ENCODE measurements at places on chromosomes 13 and 19.

- DNase-seq: no peak
Observed at GRCh38 chr13:101575581-101575980, 123.1 kb downstream of the ITGBL1 start.

- DNase-seq: no peak
Observed at GRCh38 chr13:42394361-42394708, 122.4 kb downstream of the AKAP11 start.

DNA sequence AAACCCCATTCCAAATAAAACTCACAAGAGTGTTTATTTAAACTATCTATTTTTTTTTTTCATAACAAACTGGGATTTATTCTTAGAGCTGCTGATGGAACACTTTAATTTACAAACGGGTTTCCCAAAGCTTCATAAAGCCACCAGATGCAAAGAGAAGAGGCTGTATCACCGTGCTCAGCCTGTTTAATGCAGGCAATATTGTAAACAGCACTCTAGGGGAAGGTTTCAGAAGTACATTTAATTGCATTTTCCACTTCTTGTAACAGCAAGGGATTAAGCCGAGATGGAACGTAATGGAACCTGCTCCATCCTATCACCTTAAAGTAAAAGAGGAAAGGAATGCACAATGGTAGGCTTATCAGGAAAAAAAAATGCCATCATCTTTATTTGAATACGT lies 550.6 kb upstream of the ARGLU1 start:
- DNase-seq: no peak

GRCh38 chr13:113166266-113166665 lies 7.8 kb downstream of the PROZ start:
- DNase-seq: no peak

DNA sequence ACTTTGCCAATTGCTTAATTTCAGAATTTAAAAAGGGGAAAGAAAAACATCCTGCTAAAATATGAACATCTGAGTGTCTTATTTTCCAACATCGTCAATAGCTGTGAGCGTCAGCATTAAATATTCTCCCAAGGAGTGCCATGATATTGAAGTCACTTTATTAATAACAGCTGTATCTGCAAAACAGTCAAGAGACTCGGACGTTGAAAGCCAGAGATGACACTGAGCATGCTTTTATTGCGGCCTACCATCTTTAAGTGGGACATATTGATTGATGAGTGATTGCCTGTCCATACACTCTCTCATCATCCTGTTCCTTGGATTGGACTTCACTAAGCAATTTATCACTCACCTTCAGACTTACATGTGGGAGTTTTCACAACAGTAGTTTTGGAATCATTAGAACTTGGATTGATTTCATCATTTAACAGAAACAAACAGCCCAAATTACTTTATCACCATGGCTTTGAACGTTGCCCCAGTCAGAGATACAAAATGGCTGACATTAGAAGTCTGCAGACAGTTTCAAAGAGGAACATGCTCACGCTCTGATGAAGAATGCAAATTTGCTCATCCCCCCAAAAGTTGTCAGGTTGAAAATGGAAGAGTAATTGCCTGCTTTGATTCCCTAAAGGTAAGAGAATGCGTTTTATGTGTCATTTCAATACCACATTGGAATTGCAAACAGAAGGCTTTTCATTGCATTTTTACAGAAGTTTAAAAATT lies 53.8 kb downstream of the MBNL2 start:
- no peak for DNase-seq

- DNase-seq: no peak
Observed at GRCh38 chr19:30743011-30743410, 370.8 kb downstream of the ZNF536 start.

- no peak for DNase-seq
Observed at GRCh38 chr13:87356314-87356713, 314.9 kb upstream of the SLITRK5 start.

- no peak for DNase-seq
Observed at GRCh38 chr19:18985257-18985656, 44.2 kb upstream of the HOMER3 start.

DNA sequence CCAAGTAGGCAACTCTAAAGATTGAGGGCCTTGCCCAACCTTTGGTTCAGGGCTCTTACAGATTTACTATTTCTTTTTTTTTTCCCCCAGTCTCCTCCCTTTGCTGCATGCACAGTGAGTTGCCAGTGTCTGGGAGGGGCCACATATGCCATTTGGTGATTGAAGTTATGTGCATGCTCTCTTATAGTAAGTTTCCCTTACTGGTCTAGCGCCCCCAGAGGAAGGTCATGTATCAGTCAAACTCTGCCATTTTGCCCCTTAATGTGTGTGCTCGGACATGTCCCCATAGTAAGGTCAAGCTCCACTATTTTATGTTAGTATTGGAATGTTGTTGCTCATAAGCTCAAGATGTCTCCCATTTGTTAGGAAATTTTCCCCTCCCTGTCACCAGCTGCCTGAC lies 1138.0 kb upstream of the SLC10A2 start:
- DNase-seq: no peak

DNA sequence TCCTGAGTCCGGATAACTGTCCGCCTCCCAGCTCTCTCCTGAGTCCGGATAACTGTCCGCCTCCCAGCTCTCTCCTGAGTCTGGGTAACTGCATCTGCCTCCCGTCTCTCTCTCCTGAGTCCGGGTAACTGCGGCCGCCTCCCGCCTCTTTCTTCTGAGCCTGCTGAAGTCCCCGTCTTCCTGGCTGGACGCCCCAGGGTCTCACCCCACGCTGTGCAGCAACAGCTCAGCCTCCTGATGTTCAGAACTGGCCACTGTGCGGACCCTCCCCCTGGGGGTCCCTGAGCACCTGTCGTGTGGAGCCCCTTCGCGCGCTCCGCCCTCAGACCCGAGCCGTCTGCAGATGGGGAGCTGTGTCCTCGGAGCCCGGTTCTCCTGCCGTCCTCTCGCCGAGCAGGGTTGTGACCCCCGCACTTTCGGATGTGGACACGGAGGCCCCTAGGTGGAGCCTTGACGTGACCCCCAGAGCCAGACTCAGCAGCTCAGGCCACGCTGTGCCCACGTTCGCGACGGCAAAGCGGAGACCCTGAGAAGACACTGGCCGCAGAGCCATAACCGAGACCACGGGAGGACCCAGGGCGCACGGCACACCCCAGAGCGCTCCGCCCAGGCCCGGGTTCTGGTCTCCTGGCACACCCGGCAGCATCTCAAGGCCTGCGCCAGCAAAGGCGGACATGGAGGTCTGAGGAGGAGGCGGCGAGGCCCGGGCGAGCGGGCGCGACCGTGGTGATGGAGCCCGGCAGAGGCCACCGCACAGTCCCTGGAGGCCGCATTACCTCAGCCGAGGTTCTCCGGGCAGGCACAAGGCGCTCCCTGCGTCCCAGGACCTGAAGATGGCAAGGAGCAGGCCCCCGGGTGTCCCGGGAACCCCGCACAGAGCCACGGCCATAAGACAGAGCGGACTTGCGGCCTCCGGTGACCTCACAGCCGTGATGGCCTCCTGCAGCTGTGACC lies 15.9 kb downstream of the SBNO2 start:
- DNase-seq: no peak

- DNase-seq: no peak
Observed at GRCh38 chr19:18972301-18972811, 31.3 kb upstream of the HOMER3 start.

DNA sequence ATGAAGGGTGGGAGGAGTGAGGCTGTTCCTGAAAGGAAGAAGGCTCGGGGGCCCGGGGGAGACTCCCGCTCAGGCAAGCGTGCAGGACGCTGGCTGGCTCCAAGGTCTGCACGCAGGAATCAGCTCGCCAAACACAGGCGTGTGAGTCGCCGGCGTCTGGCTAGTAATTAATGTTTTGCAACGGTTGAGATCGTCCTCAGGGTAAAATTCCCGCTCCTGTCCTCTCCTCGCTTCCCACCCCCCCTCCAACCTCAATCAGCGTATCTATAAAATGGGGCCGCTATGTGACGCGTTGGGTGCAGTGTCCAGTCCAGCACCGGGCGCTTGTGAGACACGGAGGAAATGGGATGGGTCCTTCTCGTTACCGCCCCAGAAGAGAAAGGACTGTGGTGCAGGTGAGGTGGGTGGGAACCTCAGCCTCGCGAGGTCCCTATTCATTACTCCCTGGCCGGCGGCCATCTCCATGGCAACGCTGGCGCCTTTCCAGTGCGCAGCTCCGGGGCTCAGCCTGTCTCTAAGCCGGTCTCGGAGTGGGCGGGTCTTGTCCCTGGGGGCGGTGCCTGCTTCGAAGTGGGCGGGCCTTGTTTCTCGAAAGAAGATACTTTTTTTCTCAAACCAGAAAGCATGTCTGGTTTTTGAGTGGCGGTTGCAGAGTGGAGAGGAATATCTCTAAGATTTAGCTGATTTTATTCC lies 6.5 kb upstream of the ZNF579 start:
- DNase-seq: peak; percentile 69

- DNase-seq: peak; percentile 70
Observed at GRCh38 chr13:20924758-20925394, 22.3 kb upstream of the XPO4 start.

- DNase-seq: no peak
Observed at GRCh38 chr19:5707576-5708575, 12.1 kb downstream of the LONP1 start.

DNA sequence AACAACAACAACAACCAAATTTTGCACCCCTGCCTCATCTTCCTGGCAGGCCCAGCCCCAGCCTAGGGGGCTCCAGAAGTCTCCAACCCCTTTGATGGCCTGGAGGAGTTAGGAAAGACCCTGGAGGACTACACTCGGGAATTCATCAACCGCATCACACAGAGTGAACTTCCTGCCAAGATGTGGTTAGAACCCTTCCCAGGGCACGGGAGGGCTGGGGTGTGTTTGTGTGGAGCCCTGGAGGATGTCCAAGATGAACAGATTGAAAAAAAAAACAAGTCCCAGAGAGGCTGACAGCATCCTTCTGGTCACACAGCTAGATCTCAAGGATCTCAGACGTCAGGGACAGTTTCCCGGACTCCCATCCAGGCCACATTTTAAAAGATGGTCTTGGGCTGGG lies 13.3 kb downstream of the APOC1 start:
- DNase-seq: no peak

- no peak for DNase-seq
Observed at GRCh38 chr13:75400775-75401174, 81.2 kb downstream of the TBC1D4 start.

- DNase-seq: no peak
Observed at GRCh38 chr19:42471554-42472249, 29.0 kb upstream of the CXCL17 start.

- no peak for DNase-seq
Observed at GRCh38 chr13:32748305-32748704, 162.1 kb downstream of the PDS5B start.

- peak; percentile 88 for DNase-seq
Observed at GRCh38 chr19:3434630-3435553, 45.4 kb downstream of the SMIM24 start.

DNA sequence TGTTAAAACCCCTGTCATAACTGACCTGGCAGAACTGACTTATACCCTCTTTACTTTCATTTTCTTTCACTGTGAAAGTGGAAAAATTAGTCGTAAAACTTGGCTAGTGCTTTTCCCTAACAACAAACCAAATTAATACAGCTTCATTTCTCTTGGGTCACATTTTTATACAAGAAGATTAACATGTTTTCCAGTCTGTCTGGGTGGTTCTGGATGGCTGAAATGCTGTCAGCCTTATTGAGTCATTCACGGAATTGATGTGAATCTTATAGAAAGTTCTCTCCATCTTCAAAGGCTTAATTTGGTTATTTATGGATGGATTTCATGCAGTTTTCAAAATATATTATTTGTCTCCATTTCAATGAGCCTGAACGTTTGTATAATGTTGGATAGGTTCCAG lies 440.0 kb downstream of the KCTD12 start:
- DNase-seq: no peak

- DNase-seq: no peak
Observed at GRCh38 chr13:35760735-35761281, 284.3 kb upstream of the MAB21L1 start.

GRCh38 chr19:7069904-7070226 lies 362 bp downstream of the ZNF557 start:
- DNase-seq: no peak

DNA sequence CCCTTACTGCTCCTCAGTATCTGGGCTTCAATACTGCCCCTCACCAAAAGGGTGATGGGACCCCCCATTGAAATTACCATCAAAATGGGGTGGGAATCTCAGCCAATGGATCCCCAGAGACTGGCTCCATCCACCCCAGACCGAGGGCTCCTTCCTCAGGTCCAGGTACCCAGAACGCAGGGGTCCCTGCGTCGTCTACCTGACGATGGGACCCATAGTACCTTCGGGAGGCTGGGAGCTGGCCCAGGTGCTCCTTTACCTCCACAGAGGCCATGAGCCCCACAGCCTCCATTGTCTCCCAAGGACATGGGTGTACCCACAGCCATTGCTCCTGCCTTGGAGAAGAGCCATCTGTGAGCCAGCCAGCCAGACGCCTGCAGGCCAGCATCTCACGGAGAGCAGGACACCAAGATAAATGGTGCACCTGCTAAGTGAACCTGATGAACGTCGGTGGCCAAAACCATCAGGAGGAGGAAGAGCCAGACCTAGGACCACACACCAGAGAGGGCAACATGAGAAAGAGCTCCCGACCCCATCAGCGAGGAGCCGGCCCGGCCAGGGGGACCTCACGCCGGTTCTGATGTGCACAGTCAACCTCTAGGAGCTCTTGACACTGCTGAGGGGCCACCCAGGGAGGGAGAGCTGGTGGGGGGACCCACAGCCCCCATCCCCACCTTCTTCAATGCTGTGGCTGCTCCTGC lies 156.8 kb upstream of the SOX1 start:
- DNase-seq: no peak

GRCh38 chr19:31344403-31344802 lies 4.8 kb downstream of the TSHZ3 start:
- no peak for DNase-seq

DNA sequence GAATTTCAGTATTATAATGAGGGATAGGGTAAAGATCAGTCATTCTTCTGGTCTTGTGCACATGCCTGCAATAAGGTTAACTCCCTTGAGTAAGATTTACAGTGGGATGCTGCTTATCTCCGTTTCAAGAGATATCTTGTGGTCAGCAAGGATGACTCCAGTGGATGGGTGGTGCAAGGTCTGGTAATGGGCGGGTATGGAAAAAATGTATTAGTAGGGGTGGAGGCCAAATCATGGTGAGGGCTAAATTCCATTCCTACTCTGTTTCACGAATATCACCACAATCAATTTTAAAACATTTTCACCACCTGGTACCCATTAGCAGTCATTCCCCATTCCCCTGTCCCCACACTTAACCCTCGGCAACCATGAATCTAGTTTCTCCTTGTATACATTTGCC lies 40.6 kb downstream of the CCDC122 start:
- no peak for DNase-seq

DNA sequence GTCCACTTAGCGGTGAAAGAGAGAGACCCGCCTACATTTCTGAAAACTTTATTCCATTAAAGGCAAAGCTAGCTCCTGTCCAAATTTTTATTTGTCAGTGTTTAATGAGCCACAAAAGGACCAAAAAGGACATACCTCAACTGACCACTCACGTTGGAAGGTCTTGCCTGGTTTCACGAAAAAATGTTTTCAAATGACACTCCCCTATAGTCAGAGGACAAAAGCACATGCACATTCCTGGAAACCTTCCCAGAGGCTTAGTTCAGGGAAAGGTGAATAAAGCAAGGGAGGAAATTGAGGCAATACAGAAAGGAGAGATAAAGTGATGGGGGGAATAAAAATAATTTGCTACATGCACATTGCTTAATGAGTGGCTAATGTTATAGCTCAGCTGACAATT lies 55.6 kb downstream of the DOCK9 start:
- DNase-seq: no peak

All from AG04450 (cell line).